ENCODE measurements at places on chromosomes 5 and 9.

- no peak for DNase-seq
Measured at GRCh38 chr5:64688965-64689364, 1.3 kb upstream of the SHISAL2B start.

DNA sequence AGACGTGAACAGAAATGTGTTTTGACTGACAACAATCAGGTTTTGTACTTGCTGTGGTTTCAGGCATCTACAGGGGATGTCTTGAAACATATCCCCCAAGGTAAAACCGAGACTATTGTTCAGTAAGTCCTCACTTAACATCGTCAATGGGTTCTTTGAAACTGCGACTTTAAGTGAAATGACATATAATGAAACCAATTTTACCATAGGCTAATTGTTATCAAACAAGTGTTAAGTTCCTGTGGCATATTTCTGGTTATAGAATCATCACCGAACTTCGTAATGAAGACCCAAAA lies 16.4 kb upstream of the OMD start:
- DNase-seq, result no peak

- peak; percentile 90 for DNase-seq
Measured at GRCh38 chr9:124869986-124870560, 8.1 kb downstream of the ARPC5L start.

DNA sequence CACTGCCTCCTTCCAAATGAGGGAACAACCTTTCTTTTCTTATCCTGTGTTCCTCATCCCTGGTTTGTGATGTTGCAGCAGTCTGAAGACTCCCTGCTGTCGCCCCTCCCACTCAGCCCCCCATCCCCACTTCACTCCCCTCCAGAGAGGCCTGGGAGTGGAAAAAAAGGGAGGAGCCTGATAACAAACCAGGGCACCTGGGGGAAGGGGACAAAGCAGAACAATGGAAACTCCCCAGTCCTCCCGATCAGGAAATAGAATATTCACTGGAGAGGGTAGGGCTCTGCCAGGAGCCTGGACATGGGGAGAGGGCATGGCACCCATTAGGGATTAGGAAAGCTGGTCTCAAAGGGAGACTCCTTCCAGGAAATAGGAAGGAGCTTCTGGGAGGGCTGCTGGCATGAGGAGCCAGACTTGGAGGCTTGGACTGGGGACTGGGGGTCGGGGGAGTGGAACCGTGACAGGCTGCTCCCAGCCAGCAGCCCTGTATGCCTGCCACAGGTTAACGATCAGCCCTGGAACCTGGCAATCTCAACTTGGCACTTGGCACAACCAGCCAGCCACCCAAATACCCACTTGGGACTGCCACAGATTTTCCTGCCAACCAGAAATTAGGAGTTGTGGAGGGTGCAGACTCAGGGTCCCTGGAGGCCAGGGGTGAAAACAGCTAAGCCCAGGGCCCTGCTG lies 20.0 kb downstream of the PCDH1 start:
- no peak for DNase-seq

DNA sequence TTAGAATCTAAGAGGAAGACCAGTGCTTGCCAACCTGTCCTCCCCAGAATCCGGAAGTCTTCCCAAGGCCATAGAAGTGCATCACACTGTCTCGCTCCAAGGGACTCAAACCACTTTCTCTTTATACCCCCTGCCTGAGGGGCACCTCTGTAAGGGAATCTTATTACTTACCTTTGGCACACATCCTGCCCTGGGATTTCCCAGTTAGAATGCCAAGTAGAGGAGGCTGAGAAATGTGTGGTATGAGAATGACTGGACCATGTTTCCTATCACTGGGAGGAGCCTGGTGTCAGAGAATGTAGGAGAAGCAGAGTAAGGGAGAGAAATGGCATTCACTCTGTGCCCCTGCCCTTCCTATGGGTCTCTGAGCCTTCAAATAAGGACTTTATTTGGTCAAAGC lies 85.8 kb downstream of the AOPEP start:
- no peak for DNase-seq

DNA sequence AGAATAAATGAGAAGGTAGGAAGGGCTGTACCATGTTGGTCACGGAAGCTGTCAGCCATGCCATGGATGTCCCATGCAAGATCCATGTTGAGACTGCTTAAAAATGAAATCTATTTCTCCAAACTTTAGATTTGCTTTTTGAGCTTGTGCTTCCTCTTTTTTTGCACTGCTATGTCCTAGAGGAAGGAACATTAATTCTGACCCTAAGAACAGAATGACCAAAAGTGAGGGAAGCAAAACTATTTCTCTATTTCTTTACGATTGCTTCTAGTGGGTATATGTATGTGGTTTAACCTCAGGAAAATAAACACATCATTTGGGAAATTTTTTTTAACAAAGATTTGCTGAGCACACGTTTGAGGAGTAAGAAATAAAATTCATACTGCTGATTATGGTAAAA lies 84.6 kb downstream of the USP20 start:
- no peak for DNase-seq

GRCh38 chr5:158832096-158832685 lies 267.5 kb downstream of the EBF1 start:
- no peak for DNase-seq

DNA sequence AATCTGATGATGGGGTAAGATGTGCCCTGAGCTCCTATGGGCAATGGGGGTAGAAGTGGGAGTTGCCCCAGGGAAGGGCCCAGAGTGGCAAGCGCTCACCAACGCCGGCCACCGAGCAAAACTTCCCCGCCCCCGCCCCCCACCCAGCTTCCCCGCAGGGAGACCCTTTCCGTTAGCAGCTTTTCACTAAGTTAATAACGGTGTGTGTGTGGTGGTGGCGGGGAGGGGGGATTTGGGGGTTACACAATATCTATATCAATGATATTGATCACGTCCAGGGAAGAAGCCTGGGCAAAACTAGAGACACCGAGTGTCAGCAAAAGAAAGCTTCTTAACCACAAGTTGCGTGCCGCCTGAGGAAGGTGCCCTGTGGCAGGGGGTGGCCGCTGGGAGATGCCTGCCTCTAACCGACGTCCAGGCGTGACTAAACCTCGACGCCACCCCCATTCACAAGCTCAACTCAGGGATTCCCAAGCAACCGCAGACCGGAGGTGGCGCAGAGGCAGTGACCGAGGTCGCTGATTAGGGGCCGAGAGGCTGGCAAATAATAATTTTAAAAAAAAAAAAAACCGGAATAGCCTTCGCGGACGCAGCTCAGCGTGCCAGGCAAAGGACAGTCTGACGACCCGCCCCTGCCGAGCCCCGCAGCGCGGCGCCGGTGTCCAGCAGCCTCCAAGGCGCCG lies 222.6 kb downstream of the MEF2C start:
- DNase-seq, result no peak

- DNase-seq, result no peak
Measured at GRCh38 chr5:138867011-138867410, 8.1 kb downstream of the LRRTM2 start.

- no peak for DNase-seq
Measured at GRCh38 chr5:64680289-64680688, 10.0 kb upstream of the SHISAL2B start.

DNA sequence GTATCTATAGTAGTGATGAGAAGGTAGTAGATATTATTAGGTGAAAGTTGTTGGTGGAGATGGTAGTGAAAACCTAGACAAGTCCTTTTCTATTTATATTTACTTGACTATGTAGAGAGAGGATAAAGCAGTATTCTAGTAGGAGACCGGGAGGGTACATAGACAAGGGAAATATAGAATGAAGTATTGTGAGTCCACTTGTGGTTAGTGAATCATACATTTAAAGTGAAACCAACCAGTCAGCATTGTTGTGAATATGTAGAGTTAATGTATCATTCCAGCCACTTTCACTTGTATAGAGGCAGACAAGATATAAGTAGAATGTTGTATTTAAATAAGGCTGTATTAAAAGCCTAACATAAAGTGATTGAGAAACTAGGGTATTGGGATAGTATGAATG lies 1711.3 kb upstream of the ACO1 start:
- DNase-seq, result no peak

- no peak for DNase-seq
Measured at GRCh38 chr5:172008689-172009141, 2.3 kb upstream of the FBXW11 start.

GRCh38 chr5:142984525-142984924 lies 214.3 kb downstream of the ARHGAP26 start:
- DNase-seq, result no peak

DNA sequence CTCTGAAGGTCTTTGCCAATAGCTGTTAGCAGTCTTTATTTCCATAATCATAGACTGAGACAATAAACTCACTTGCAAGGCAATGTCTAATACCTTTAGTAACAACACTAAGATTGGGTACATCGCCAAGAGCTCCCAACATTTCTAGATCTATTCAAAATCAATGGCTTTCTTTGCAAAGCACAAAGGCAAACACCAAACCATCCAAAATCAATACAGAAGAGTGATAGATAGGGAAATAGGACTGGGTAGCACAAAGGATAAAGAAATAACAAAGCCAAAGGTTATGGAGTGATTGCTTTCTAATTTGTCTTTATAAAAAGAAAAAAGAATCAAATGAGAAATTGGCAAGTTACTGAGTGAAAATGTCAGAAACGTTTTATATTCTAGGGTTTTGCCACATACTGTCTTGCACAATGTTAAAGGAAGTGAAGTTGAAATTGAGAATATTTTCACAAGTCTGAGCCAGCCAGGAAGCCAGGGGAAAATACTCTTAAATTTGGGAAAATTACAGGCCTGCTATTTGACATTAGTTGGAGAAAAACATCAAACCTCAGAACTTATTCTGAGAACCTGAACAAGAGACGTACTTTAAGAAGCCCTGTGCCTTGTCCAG lies 53.3 kb upstream of the LHFPL2 start:
- DNase-seq, result no peak

DNA sequence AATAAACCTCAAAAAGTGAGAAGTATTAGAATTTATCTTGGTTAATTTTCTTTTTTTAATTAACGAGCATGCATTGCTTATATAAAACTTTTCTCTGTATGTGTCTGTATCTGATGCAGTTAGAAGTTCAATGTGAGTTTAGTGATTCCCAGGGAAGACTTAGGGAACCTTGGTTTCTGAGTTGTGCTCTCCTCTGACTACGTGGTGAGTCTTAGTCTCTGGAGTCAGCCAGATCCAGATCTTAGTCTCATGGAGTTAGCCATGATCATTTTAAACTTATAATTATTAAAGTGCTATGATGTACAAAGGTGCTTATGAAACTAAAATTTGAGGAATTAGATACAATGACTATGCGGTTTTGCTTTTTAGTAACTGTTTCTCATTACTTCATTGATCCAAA lies 285.3 kb upstream of the DMRT1 start:
- DNase-seq, result no peak

DNA sequence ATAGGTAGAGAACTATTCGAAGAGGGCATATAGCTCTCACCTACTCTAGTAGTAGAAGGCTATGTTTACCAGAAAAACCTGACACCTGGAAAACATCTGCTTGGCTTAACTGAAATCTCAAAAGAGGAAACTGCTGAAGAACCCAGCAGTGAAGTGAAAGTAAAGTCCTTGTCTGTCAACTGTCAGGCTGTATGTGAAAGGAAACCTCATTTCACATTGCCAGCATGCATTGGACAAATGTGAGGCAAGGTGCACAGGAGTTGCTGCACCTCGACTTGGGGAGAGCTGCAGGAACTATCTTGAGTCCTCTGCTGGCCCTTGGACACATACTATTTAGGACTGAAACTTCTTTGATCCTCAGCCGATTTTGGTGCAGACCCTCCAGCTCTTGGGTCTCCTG lies 53.3 kb downstream of the NREP start:
- DNase-seq, result no peak

- DNase-seq, result no peak
Measured at GRCh38 chr9:95644377-95644776, 127.6 kb upstream of the PTCH1 start.

GRCh38 chr9:87109231-87109631 lies 161.9 kb upstream of the GAS1 start:
- no peak for DNase-seq

- DNase-seq, result no peak
Measured at GRCh38 chr5:1952444-1953099, 69.8 kb upstream of the IRX4 start.

DNA sequence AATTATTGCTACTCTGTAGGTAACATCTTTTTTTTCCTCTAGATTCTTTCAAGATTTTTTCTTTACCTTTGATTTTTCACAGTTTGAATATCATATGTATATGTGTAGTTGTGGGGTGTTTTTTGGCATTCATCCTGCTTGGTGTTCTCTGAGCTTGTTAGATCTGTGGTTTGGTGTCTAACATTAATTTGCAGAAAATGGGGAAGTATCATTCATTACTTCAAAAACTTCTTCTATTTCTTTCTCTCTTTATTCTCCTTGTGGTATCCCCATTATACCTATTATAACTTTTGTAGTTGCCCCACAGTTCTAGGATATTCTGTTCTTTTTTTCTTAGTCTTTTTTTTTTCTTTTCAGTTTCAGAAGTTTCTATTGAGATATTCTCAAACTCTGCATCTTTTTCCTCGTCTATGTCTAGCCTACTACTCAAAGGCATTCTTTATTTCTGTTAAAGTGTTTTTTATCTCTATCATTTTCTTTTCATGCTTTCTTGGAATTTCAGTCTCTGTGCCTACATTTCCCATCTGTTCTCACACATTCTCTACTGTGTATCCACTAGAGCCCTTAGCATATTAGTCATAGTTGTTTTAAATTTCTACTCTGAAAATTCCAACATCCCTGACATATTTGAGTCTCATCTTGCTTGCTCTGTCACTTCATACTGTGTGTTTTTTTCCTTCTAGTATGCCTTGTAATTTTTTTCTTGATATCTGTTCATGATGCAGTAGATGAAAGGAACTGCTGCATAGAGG lies 60.1 kb upstream of the GNA14 start:
- no peak for DNase-seq

GRCh38 chr9:98504298-98505282 lies 204.1 kb downstream of the GABBR2 start:
- no peak for DNase-seq

- DNase-seq, result no peak
Measured at GRCh38 chr9:126763130-126763764, 41.6 kb upstream of the ZBTB43 start.

- no peak for DNase-seq
Measured at GRCh38 chr5:73232266-73233041, 59.5 kb downstream of the TMEM174 start.

- no peak for DNase-seq
Measured at GRCh38 chr5:143898916-143899591, 87.1 kb downstream of the HMHB1 start.

DNA sequence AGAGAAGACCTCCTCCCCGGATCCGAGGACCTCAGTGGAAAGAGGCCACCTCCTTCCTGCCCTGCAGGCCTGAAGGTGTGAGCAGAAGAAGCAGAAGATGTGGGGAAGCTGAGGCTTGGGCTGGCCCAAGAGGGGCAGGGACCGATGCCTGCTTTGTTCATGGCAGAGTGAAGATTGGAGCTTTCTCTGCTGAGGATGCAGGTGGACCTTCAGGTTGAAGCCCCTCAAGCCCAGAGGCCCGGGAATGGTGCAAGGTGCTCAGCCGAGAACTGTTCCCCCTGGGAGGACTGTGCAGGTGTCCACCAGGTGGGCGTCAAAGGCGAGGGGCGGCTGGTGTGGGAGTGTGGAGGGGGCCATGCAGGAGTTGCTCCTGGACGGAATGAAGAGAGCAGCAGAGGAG lies 277.9 kb upstream of the IRX2 start:
- DNase-seq, result no peak

- no peak for DNase-seq
Measured at GRCh38 chr9:18441261-18441660, 32.7 kb upstream of the ADAMTSL1 start.
